ENCODE measurements at places on chromosomes 1 and 21.

GRCh38 chr1:17663646-17664045 lies 91.5 kb upstream of the ACTL8 start:
- no peak for DNase-seq

DNA sequence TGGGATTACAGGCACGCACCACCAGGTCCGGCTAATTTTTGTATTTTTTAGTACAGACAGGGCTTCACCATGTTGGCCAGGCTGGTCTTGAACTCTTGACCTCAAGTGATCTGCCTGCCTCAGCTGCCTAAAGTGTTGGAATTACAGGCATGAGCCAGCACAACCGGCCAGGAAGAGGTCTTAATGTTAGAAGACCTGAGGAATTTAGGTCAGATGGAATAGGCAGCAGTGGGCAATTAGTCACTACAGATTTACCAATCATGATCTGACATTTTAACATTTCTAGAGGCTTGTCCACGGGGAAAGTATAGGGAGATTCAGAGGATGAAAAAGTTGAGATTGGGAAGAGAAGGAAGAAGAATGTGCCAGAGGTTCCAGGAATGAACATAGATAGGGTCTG lies 8.9 kb upstream of the APP start:
- DNase-seq, result no peak

DNA sequence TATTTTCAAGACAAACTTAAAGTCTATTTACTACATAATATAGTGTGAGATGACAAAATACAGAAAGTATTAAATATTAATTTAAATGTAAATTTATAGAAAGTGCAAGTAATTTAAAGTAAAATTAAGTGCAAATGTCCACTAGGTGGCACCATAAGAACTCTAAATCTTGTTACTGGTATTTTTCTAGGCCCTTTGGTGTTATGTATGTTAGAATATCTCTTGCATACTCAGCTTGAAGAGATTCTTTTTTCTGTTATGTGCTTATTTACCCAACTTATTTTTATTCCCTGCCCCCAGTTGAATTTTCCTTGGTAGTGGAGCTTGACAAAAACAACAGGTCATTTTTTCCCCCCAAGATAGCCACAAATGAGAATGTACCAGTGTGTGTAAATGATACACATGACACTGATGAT lies 71.5 kb downstream of the RPS6KC1 start:
- DNase-seq, result peak; percentile 46

- DNase-seq, result peak; percentile 59
Observed at GRCh38 chr1:179121159-179121938, 39.5 kb downstream of the TOR3A start.

- no peak for DNase-seq
Observed at GRCh38 chr1:8166406-8166805, 140.3 kb upstream of the ERRFI1 start.

GRCh38 chr1:920521-920920 lies 3.2 kb upstream of the SAMD11 start:
- no peak for DNase-seq

DNA sequence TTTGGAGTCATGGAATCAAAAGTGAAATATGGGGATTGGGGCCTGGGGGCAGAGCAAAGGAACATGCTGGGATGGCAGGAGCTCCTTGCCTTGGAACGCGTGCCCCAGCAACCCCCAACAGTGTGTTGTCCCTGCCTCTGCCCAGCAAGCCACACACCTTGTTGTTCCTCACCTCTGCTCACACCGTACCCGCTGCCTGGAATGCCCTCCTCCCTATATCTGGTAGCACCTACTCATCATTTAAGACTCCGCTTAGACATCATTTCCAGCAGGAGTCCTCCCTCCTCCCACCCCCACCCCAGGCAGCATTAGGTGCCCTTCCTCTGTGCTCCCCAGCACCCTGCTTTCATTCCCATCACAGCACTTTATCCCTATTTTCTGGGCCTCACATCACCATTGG lies 7.8 kb downstream of the NECTIN4 start:
- no peak for DNase-seq

GRCh38 chr1:39632323-39632681 lies 7.1 kb downstream of the HEYL start:
- DNase-seq, result no peak

DNA sequence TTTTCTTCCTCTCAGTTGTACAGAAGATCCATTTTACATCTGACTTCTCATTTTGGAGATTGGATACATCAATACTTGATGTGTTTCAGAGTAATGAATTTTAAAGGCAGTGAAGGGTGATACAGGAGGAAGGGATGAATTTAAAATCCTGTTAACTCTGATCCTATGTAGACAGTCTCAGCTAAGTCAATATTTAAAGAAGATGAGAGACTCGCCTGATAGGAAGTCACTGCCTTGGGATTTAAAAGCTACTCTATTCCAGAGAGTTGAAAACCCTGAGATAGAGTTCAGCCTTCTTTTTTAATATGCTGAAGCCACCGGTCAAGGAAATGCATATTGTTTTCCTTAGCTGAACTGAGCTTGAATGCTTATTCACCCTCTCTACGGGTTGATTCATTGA lies 42.7 kb downstream of the HUNK start:
- DNase-seq, result no peak

GRCh38 chr1:26336477-26337205 lies 17.3 kb downstream of the CRYBG2 start:
- peak; percentile 87 for DNase-seq

DNA sequence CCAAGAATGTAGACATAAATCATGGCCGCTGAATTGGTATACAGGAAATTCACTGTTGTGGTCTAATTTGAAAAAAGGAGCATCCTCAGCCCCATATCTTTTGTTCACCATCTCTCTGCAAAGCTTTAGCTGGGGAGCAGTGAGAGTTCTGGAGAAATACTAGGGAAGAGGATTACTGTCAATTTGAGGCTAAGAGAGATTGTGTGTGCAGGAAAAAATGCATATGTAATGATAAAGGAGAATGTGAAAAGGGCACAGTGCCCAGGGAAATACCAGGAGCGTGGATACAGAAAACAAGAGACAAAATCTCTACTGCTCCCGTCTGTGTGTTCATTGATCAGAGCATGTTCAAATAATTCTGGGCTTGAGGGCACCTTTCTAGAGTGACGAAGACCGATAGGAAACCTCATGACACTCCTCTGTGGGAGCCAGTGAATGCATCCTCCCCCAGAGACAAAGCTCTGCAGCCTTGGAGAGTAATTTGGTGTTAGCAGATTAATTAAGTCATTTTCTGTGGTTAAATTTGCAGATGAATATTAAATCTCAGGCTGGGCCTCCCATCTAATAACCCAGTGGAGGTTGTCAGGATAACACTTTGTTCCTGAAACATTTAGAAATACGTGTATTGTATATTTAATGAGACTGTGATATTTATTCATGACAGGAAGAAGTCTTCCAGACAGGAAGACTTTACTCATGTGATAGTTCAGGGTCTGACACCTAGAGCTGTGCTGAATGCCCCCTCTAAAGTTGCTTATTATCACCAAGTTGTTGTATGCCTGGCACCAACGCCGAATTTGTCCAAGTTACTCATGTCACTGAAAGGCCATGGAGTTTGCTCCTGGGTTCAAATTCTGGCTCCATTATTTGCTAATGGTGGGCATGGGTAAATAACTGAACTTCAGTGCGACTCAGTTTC lies 287.3 kb upstream of the SGIP1 start:
- no peak for DNase-seq

GRCh38 chr1:88061492-88062177 lies 622.4 kb upstream of the PKN2 start:
- no peak for DNase-seq

DNA sequence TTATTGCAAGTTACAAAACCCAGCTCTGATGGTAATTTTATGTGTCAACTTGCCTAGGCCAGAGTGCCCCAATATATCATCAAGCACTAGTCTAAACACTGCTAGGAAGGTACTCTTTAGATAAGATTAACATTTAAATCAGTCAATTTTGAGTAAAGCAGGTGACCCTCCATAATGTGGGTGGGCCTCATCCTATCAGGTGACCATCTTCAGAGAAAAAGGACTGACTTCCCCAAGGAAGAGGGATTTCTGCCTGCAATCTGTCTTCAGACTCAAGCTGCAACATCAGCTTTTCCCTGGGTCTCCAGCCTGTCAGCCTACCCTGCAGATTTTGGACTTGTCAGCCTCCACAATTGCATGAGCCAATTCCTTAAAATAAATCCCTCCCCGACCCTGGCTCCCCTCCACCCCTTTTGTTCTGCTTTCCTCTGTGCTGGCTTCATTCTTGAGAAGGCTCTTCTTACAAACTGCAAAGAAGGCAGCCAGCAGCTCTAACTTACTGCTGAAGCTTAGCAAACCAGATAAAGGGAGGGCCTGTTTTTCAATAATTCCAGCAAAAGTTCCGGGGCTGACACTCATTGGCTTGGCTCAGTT lies 56.4 kb upstream of the RUNX3 start:
- no peak for DNase-seq

DNA sequence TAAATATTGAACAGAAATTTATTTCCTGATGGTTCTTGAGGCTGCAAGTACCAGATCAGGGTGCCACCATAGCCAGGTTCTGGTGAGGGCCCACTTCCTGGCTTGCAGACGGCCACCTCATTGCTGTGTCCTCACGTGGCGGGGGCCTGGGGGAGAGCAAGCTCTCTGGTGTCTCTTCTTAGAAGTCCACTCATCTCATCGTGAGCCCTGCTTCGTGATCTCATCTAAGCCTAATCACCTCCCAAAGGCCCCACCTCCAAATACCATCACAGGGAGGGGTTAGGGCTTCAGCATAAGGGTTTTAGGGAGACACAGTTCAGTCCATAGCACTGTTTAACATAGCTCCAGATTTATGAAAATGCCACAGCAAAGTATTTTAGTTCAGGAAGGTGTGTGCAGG lies 119.7 kb downstream of the PRDM2 start:
- DNase-seq, result no peak

- no peak for DNase-seq
Observed at GRCh38 chr1:157105298-157105987, 5.8 kb upstream of the ETV3L start.

DNA sequence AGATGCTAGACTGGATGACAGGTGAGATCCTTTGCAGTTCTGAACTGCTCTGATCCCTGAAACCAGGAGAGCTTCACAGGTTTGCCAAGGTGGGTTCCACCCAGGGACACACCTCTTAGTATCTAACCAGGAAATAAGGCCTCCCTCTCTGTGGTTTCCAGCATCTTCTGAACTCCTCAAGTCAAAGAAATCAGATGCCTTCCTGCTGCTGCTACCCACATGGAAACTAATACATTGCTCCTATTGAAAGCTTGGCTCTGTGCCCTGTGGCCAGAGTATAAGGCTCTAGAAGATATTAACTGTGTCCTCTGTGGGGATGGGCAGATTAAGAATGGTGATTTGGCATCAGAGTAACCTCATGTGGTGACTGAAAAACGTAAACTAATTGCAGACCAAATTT lies 75.0 kb upstream of the MRPS6 start:
- DNase-seq, result peak; percentile 19

- DNase-seq, result no peak
Observed at GRCh38 chr1:67700220-67700619, 15.2 kb downstream of the GADD45A start.

- DNase-seq, result no peak
Observed at GRCh38 chr1:17831597-17831996, 76.5 kb downstream of the ACTL8 start.

- DNase-seq, result no peak
Observed at GRCh38 chr1:84708031-84708430, 17.8 kb upstream of the SSX2IP start.

- DNase-seq, result no peak
Observed at GRCh38 chr1:18413541-18414305, 67.0 kb upstream of the KLHDC7A start.

GRCh38 chr1:200081969-200082245 lies 54.4 kb downstream of the NR5A2 start:
- DNase-seq, result no peak

GRCh38 chr1:183736343-183736742 lies 68.6 kb upstream of the RGL1 start:
- no peak for DNase-seq

- DNase-seq, result no peak
Observed at GRCh38 chr1:17893891-17894631, 138.9 kb downstream of the ACTL8 start.

GRCh38 chr1:73472810-73473209 lies 725.2 kb downstream of the LRRIQ3 start:
- no peak for DNase-seq

DNA sequence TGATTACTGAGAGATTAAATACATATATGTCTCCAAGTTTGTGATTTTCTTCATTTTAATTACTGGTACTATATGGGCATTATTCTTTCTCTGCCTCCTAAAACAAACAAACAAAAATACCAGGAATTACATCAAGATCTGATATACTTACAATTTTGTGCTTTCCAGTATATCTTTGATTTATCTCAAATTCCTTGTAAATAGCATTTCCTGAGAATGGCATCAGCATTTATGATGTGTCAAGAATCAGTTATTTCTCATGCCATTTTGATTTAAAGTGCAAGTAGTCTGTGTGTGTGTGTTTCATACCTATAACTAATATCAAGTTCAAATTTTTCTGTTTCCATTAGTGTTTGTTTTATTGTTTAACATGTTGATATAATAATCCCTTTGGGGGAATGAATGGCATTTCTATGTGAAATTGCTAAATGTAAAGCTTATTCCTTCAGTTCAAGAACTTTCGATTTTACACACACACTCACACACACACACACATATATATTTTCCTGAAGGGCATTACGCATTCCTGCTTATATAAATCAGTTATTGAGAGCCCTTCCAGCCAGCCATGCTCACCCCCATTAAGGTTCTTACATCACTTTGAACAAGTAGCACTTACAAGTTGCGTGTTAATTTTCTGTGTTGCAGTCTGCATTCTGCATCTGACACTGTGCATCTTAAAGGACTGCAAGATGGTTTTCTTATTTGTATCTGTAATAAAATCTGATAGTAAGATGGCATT lies 102.7 kb downstream of the NEK7 start:
- no peak for DNase-seq

DNA sequence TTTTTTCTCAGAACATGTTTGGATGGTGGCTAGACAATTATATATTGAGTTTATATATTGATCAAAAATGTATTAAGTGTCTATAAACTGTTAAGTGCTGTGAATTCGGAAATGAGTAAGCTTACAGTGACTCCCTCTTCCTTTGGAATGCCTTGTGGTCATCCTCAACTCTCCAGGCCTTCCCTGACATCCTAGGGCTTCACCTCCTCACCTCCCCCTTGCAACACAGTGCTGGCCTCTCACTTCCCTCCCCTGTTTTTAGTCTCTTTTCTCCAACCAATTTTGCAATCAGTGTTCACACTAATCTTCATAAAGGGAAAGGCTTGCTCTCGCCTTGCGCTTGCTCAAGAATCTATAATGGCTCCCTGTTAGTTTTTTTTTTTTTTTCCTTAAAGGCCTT lies 95.1 kb upstream of the C1orf21 start:
- no peak for DNase-seq
